ENCODE measurements at places on chromosomes 13 and 19. TPM values are rescaled to one million over a fixed set of nuclear protein-coding genes. Genes with fewer than 3 reads are reported as not detected.

The JOSD2 gene
- 3.7 TPM for polyA plus RNA-seq

The HIPK4 gene
- not detected for polyA plus RNA-seq

The SIGLEC11 gene
- polyA plus RNA-seq, result not detected

The VAV1 gene
- not detected for polyA plus RNA-seq

The PLEKHF1 gene
- not detected for polyA plus RNA-seq

The ZNF699 gene
- 1.2 TPM for polyA plus RNA-seq

The S1PR5 gene
- not detected for polyA plus RNA-seq

The TICAM1 gene
- 1.4 TPM for polyA plus RNA-seq

The GFY gene
- polyA plus RNA-seq, result 0.67 TPM

The POU4F1 gene
- not detected for polyA plus RNA-seq

The PIP5K1C gene
- polyA plus RNA-seq, result 6.6 TPM

The CCDC169 gene
- 3.8 TPM for polyA plus RNA-seq

The CYP4F11 gene
- 0.89 TPM for polyA plus RNA-seq

The IL4I1 gene
- polyA plus RNA-seq, result not detected

The RCBTB1 gene
- 28.2 TPM for polyA plus RNA-seq

The NUFIP1 gene
- 3.9 TPM for polyA plus RNA-seq

The CD37 gene
- 9.6 TPM for polyA plus RNA-seq

The FSD1 gene
- polyA plus RNA-seq, result 4.8 TPM

The C19orf67 gene
- not detected for polyA plus RNA-seq

The CBY2 gene
- polyA plus RNA-seq, result not detected

The RASIP1 gene
- 0.25 TPM for polyA plus RNA-seq

The LRP3 gene
- not detected for polyA plus RNA-seq

The GZMM gene
- polyA plus RNA-seq, result not detected

The ZC3H4 gene
- 9.1 TPM for polyA plus RNA-seq

The PTH2 gene
- not detected for polyA plus RNA-seq

The SYCN gene
- not detected for polyA plus RNA-seq

The KCNRG gene
- polyA plus RNA-seq, result 0.24 TPM

The KIR2DL1 gene
- not detected for polyA plus RNA-seq

The SLC25A41 gene
- not detected for polyA plus RNA-seq

The MATK gene
- polyA plus RNA-seq, result not detected

The ZNF224 gene
- 6.9 TPM for polyA plus RNA-seq

The PDE4C gene
- polyA plus RNA-seq, result not detected

The ZNF563 gene
- 7.5 TPM for polyA plus RNA-seq

The CEACAM18 gene
- polyA plus RNA-seq, result not detected
